CD4-positive, alpha-beta T cell treated with Interferon alpha-2 for 1 hour (primary cell): ENCODE measurements at places on chromosomes 4 and X.

DNA sequence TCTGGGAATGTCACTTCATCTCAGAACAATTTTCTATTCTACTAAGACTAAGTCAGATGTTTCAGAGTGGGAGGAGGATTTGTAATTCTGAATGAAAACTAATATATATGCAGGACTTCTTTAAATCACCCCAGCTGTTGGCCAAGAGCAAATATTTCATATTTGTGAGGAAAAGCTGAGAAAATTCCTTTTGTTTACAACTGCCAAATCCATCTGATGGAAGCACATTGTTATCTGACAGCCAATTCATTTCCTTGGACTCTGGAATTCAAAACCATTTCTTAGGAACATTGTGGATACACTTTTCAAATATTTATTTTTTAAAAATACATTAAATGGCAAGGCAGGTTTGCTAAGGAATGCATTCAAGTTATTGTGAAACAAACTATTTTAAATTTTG is 8.0 kb downstream of the SLIT2 start:
- no peak for DNase-seq

GRCh38 chr4:126144543-126145237 is 829.9 kb downstream of the FAT4 start:
- DNase-seq, result no peak

DNA sequence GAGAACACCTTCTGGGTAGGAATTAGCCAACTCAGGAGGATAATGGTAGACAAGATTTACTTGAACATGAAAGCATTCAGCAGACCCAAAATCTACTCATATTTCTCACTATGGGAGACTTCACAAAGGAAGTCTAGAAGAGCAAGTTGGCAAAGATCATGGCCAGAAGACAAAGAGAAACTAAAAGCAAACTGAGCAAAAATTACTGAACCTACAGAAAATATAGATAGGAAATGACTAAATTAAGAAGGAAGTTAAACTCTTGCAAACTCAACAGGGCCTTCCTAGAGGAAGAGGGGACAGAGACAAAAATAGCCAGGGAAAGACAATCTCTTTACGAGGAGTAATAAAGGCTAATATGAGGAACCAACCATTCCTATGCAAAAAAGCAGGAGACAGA is 18.7 kb downstream of the CORIN start:
- no peak for DNase-seq

- DNase-seq, result no peak
These were observed 660 bp upstream of the COL25A1 start for GRCh38 chr4:109303140-109303496.

- DNase-seq, result no peak
These were observed 5.9 kb downstream of the SMIM43 start for GRCh38 chr4:121758925-121759568.

DNA sequence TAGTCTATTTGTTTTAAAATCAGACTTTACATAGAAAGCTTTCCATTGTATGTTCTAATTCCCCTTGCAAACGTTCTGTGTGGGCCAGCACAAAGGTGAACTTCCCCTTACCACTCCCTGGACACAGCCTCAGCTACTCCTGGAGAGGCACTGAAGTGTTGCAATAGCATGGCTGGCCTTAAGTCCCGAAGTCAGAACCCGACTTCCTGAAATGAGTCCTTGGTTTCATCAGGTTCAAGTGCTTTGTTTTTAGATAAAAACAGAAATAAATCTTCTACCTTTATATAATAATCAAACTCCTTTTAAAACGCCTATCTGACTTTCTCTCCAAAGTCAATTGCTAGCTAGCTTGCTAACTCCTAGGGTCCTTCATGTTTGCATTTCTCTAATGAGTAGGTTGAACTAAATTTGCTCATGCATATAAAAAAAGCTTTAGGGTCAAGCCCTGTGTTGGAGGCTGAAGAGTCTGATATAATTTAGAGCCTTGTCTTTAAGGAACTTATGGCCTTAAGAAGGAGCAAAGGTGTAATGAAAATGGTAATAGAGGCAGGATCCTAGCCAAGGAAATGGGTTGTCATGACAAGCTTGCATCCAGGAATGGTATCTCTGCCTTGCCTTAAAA is 9.0 kb downstream of the BMP3 start:
- no peak for DNase-seq

- DNase-seq, result peak; percentile 49
These were observed 44.9 kb downstream of the ZNF182 start for GRCh38 chrX:47958761-47959342.

DNA sequence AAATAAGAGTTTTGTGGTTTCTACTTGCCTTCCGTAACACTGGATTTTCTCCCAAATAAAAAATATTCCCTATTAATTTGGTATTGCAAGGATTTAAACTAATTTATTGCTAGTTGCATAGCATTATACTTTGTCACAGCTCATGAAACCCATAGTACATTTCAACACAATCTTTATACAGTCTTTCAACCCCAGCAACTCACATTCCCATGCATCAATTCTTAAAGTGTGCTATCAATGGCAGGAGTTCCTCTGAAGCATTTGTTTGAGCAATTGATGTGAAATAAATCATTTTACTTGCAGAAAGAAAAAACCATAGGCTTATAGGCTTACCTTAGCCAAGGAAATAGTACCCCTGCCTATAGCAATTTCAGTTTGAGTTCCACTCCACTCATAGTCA is 251.9 kb downstream of the PAPSS1 start:
- DNase-seq, result no peak

DNA sequence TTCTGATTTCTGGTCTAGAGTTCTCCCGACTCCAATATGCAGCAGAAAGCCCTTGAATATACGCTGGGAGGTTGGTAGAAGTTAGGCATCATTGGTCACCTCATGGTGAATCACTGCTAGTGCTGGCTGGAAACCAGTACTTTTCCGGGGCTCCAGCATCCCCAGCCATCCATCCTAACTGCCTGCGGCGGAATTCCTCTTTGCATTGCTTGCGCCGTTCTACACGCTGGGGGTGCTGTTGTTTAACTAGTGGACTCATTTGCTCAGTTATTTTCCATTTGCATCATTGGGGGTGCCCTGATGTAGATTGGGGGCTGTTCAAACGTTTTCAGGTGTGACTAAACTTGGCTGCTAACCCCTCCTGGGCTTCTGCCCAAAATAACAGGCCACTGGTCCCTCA is 23.3 kb upstream of the GPR50 start:
- no peak for DNase-seq

GRCh38 chr4:180203349-180203748 is 2039.9 kb upstream of the TENM3 start:
- DNase-seq, result no peak

DNA sequence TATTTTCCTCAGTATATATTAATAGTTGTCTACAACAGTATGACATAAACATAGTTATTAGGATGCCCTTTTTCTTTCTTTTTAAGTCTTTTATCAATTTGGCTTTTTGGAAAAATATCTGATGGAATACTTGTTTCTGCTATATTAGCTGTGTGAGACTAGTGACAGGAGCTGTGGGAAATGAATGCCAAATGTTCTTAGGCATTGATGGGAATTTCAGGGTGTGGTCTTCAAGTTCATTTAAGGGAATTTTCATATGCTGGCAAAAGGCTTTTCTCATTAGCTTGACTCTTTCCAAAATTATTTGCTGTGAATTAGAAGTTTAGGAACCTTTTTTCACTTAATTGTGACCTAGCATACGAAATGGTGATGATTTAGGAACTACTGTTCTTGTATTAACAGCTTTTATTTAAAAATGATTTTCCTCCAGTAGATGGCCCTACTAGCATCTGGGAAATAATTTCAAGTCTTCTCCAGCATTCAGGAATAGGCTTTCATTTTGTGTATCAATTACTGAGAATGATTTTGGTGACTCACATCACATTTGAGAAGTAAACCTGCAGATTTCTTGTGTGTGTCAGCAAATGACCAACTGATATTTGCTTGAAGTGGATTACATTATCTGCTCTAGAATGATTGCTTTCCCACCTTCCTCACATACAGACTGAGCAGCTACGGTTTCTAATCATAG is 70.9 kb downstream of the HTT start:
- peak; percentile 2 for DNase-seq

DNA sequence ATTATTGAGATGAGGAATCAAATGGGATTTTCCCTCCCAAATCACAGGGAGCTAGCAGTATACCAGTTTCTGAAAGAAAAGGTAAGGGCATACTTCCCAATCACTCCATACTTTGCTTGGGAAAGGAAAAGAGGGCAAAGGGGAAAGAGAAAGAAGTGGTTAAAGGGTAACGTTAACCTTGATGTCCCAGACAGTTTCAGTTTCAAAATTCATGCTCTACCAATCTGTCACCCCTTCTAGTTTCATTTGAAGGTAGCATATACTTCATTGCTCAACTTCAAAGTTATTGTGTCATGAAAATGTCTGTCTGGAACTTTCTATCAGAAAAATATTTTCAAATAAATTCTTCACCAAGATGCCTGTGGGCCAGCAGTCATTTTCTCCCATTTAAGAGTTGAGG is 16.0 kb downstream of the TNMD start:
- DNase-seq, result no peak

DNA sequence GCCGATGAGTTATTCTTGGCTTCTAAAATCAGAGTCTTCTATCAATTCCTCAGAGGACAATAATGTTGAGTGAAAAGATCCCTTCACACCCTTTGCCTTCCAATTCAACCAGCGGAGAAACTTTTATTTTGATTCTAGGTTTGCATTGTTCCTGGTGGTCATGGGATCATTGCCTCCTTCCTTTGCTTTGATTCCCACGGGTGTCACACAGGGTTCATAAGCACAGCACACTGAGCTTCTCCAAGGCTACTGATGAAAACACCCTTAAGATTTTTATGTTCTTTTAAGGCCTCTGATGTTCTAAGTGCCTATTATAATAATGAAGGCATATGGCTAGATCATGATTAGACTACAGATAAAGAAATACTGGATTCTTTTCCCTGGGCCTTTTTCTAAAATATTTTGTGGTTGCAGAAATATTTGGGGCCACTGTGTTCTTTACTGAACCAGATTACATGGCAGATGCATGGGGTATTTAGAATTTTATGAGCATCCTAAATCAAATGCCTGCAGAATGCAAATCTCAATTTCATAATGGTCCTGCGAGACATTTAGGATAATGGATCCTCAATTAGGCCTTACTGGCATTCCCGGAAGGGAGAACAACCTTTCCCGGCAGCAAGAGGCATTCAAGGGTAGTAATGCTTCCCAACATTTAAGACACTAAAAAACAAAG is 43.9 kb upstream of the FGFBP2 start:
- DNase-seq, result no peak

- no peak for DNase-seq
These were observed 46.0 kb upstream of the TMEM184C start for GRCh38 chr4:147571036-147571770.

- DNase-seq, result no peak
These were observed 97.9 kb upstream of the METTL14 start for GRCh38 chr4:118587116-118587831.
